NCI-H1694 treated with DMSO at 0.1 percent for 48 hours (cell line): ENCODE measurements at places on chromosomes 11 and 22.

GRCh38 chr11:93034031-93034722, 64.7 kb downstream of the MTNR1B start:
- no peak for DNase-seq

- DNase-seq, result peak; percentile 6
These were observed 130.6 kb upstream of the MTNR1B start for GRCh38 chr11:92838759-92839310.

GRCh38 chr22:23562186-23562585, 17.9 kb downstream of the IGLL1 start:
- no peak for DNase-seq

- DNase-seq, result peak; percentile 67
These were observed 1.6 kb upstream of the PAX6 start for GRCh38 chr11:31812383-31813381.

DNA sequence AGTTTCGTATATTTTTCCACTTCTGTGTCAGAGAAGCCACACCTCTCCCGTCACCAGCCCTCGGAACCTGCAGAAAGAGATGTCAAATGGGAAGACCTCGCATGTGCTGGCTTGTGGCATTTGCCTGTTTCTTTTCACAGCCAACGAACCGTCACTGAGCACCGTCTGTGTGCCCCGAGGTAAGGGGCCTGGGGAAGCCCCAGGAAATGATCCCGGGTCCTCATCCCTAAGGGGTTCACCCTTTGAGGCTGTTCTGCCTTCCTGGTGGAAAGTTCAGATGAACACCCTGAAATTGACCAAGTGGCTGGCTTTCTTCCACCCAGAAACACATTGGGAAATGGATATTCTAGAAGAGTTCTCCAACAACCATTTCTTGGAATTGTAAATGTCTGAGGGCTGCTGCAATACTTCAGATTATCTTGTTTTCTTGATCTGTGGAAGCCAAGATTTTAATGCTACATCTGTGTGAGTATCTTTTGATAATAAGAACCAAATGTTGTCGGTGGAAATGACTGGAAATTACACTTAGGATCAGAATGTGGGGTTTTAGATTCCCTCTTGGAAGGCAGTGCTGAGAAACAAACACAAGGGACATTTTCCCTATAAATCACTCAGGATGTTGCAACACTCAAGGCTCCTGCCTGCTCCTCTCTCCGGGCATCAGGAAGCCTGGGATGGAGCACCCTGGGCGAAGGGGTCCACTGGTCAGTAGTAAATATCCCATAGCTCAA, 37.6 kb downstream of the RIBC2 start:
- DNase-seq, result no peak

GRCh38 chr11:9014826-9015225, 11.0 kb upstream of the NRIP3 start:
- no peak for DNase-seq

DNA sequence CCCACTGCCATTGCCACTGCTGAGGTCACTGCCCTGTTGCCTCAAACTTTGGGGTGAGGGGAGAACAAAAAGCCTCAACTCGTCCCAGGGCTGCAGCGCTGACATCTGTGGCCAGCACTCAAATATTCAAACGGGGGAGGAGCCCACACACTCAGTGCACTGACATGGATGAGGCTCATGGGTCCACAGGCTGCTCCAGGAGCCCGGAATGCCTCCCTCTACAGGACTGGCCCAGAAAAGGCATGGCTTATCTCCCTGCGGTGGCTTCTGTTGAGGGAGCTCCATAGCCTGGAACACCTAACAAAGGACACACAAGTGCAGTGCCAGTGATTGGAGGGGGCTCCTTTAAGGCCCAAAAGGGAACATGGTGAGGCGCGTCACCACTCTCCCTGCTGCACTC, 341.1 kb upstream of the LUZP2 start:
- DNase-seq, result no peak

GRCh38 chr11:113048820-113049768, 87.9 kb downstream of the NCAM1 start:
- no peak for DNase-seq

- DNase-seq, result peak; percentile 21
These were observed 2.5 kb downstream of the CHST1 start for GRCh38 chr11:45662665-45663485.
